ENCODE measurements at places on chromosomes 3 and 15.

- DNase-seq: no peak
Measured at GRCh38 chr3:159751752-159752151, 236.9 kb upstream of the IL12A start.

- no peak for DNase-seq
Measured at GRCh38 chr15:93501946-93502345, 412.9 kb upstream of the RGMA start.

DNA sequence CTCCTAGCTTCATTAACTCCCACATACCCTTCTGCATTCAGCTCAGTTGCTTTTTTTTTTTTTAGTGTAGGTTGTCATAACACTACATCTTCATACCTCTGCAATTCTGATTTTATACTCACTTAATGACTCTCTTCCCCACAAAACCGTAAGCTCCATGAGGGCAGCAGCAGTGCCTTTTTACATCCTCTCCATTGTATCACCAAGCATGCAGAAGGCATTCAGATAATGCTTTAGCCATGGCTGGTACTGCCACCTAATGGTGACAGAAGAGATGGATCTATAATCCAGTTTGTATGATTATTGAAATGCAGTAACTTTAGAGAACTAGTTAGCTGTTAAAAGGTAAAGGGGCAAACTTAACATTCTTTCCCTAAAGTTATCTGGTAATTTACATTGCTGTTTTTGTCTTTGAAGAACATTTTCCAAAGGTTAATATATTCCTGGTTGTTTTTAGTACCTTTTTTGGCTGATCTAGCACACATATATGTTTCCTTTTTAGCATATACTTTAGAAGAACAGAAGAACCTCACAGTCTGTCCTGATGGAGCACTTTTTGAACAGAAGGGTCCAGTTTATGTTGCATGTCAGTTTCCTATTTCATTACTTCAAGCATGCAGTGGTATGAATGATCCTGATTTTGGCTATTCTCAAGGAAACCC is 36.8 kb downstream of the ATP1B3 start:
- DNase-seq: no peak

- DNase-seq: no peak
Measured at GRCh38 chr3:197528190-197528589, 27.6 kb downstream of the BDH1 start.

- no peak for DNase-seq
Measured at GRCh38 chr3:9883706-9884554, 3.9 kb upstream of the CIDEC start.

GRCh38 chr3:152558386-152558785 is 276.5 kb upstream of the P2RY1 start:
- no peak for DNase-seq

GRCh38 chr3:134085034-134085775 is 55.5 kb upstream of the SLCO2A1 start:
- no peak for DNase-seq

DNA sequence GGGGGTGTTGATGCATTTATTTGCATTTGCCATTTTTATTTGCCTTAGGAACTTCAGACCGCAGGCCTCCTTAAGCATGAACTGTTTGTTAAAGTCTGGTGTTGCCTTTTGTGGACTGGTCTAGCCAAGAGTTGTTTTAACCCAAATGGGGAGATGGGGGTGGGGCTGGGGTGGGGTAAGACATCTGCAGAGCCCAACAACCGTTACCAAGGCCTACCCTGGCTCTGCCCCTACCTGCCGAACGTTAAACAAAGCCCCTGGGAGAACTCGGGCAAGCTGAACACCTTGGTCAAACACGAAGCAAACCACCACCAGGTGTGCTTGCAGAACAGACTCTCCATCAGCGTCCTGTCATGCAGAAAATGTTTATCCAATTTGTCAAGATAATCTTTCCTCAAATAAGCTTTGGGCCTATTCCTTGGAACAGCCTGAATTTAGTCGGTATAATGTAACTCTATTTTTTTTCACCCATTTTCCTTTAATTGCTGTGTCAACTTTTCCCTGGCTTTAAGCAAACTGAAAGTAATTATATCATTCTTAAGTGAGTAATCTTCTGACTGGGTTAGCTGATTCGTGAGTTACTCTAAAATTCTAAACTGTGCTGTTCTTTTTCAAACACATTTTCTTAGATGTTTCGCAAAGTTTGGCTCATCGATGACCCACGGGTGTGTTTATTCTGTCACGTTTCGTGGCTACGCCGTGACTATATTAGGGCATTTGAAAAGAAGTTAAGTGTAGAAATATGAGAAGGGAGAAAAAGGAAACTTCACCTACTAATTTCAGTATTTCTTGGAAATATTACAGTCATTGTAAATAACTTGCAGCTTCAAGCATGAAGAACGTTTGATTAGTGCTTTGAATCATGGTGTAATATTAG is 127.6 kb downstream of the SOX2 start:
- no peak for DNase-seq

DNA sequence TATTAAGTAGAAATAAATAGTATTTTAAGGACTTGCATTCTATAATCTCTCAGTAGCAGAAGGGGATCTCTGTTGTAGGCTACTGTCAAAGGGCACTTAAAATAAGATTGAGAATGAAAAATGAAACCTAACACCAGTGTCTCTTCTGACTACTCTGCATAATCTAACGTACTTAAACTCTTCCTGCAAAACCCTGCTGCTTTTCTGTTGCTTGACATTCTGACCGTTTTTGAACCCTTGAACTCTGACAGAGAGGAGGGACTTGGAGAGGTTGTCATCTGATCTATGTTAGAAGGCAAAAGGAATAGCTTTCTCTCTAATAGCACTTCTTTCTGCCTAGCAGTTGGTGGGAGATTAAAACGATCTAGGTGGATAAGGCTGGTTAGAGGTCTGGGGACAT is 204.6 kb downstream of the ZIC1 start:
- DNase-seq: no peak

- DNase-seq: no peak
Measured at GRCh38 chr15:101379647-101380046, 84.6 kb upstream of the SNRPA1 start.

- no peak for DNase-seq
Measured at GRCh38 chr3:7423995-7424394, 563.1 kb downstream of the GRM7 start.

DNA sequence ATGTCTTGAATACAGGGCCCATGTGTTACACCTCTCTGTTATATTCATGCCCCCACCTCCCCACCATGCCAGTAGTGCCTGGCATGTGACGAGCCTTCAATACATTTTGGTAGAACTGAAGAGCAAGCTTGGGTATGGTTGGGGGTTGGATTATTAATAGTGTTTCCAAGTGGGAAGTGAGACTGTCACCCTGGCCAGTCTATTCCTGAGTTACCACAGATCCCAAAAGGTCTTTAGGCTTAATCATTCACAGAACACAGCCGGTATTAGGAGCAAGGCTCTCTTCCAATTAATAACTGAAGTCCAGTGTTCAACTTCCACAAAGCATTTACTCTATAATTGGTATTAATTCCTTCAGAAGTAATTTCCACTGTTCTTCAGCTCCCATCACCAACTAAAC is 231.9 kb upstream of the LRTM1 start:
- DNase-seq: no peak
